ENCODE measurements at places on chromosomes 6 and 20.

GRCh38 chr20:58700121-58700821 lies 7.7 kb downstream of the NPEPL1 start:
- no peak for DNase-seq

DNA sequence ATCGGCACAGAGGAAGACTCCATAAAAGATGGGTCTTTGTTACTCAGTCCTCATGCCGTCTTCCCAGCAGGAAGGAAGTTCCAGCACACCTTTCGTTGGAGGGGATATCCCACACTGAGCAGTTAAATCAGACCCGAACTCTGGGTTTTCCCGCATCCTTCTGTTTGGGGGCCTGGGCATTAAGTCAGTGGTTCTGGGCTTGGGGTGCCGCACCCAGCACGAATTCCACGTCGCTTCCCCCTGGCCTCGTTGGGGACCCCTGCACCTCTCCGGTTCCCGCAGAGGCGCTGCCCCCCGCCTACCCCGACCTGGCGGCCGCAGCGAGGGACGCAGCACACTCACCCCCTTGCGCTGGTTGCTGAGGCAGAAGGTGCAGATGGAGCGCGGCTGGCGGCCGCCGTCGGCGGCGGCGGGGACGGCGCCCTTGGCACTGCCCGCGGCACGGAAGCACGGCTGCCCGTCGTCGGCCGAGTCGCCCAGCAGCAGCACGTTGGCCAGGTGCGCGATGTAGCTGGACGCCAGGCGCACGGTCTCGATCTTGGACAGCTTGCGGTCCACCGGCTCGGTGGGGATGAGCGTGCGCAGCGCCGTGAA lies 641 bp downstream of the TCF15 start:
- DNase-seq, result no peak

GRCh38 chr6:107657755-107658461 lies 166.2 kb downstream of the SCML4 start:
- no peak for DNase-seq

- DNase-seq, result peak; percentile 65
Observed at GRCh38 chr6:106360989-106361430, 493 bp downstream of the CRYBG1 start.

DNA sequence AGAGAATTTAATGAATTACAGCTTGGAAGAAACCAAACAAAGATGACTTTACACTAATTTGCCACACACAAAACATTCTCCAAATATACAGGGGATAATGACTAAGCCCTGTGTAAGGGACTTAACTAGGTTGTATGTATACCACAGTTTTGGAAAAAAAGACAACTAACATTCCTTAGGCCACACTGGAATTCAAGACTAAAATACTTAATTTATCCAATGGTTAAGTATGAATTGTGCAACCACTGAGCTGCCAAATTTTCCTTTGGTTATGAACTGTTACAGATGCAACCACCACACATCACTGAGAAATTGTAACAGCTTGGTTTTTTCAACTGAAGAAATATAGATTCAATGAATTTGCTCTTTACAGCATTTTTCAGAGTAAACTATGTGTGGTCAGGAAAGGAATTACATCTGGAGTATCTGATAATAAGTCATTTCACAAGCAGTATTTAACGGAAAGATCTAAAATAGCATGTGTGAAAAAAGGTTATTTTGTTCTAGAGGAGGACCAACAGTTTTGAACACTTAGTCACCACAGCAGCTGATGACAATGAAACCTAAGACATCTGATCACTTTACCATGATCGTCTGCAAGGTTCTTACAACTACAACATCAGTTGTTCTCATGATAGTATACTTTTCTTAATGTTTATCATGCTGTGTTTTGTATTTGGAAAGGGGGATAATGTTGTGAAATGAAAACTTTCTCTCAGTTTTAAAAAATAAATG lies 318.8 kb downstream of the BCKDHB start:
- DNase-seq, result peak; percentile 59

- DNase-seq, result no peak
Observed at GRCh38 chr6:163437466-163437865, 22.9 kb downstream of the QKI start.

Measured in mammary epithelial cell (primary cell).